ENCODE measurements at places on chromosomes 6 and 20.
A peak's percentile ranks its signal among the peaks of the same experiment; 100 is the strongest.

DNA sequence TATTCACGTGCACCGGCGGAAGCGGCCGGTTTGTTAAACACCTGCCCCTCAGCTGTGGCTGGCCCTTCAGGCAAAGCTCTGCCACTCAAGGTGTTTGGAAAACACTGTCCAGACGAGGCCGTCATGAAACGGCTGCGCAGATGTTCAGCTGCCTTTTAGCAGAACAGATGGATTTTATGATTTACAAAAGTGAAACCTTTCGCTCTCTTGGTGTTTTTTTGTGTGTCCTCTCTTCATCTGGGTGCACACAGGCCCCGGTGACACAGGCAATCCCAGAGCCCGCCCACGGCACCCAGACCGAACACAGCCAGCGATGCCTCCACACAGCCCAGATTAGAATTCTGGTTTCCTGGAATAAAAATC, 397.0 kb downstream of the SMOC2 start:
- no peak for DNase-seq

GRCh38 chr6:51619042-51619799, 468.2 kb downstream of the PKHD1 start:
- DNase-seq, result no peak

GRCh38 chr20:2984956-2985661, 58.3 kb upstream of the GNRH2 start:
- peak; percentile 57 for DNase-seq

- no peak for DNase-seq
Observed at GRCh38 chr6:56992703-56993102, 37.8 kb downstream of the BEND6 start.

DNA sequence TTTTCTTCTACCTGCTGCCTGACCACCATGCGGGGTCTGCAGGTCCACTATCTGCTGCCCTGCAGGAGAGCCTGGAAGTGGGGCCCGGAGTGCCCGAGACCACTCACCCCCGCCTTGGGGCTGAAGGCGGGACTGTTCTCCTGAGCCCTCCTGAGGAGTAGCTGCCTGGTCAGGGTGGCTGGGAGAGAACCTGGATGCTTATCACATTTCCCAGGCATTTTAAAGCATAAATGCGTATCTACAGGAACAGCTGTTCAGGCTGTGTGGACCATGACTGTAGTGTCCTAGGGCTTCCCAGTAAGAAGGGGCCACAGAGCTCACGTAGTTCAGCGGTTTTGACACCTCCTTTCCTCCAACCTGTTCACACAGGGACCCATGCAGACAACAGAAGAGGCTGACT, 123.3 kb downstream of the AGPAT4 start:
- DNase-seq, result no peak

- DNase-seq, result no peak
Observed at GRCh38 chr6:144397141-144397540, 112.0 kb downstream of the UTRN start.

- DNase-seq, result no peak
Observed at GRCh38 chr20:9363673-9364072, 150.7 kb upstream of the LAMP5 start.

- no peak for DNase-seq
Observed at GRCh38 chr6:31094389-31094881, 17.9 kb downstream of the C6orf15 start.

- DNase-seq, result no peak
Observed at GRCh38 chr6:159194421-159194820, 25.2 kb downstream of the FNDC1 start.

- no peak for DNase-seq
Observed at GRCh38 chr20:24382331-24382730, 87.1 kb upstream of the SYNDIG1 start.

DNA sequence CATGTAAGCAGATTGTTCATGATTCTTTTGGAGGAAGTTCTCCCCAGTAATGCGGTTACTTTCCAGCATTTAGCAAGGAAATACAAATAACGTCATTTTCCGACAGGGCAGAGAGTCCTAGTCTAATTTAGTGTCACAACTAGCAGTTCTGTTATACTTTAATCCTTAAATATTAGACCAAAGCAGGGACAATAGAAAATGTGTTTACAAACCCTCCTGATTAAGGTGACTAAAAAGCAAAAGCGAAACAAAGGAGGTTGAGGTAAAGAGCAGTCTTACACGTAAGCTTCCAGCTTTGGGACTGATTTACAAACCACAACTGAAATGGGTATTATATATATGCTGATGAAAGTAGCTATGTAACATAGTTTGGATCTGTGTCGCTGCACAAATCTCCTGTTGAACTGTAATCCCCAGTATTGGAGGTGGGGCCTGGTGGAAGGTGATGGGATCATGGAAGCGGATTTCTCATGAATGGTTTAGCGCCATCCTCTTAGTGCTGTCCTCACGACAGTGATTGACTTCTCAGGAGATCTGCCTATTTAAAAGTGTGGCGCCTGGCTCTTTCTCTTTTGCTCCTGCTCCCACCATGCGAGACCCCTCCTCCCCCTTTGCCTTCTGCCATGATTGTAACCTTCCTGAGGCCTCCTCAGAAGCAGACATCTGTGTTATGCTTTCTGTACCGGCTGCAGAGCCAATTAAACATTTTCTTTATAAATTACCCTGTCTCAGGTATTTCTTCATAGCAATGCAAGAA, 81.9 kb downstream of the PLCB1 start:
- DNase-seq, result no peak

GRCh38 chr6:158018851-158019361, 37.2 kb downstream of the SYNJ2 start:
- DNase-seq, result no peak

- no peak for DNase-seq
Observed at GRCh38 chr6:157503018-157503747, 122.2 kb downstream of the ZDHHC14 start.

GRCh38 chr20:10521068-10521831, 86.1 kb downstream of the SLX4IP start:
- peak; percentile 62 for DNase-seq

- peak; percentile 35 for DNase-seq
Observed at GRCh38 chr6:132962936-132963868, 148.8 kb downstream of the RPS12 start.

DNA sequence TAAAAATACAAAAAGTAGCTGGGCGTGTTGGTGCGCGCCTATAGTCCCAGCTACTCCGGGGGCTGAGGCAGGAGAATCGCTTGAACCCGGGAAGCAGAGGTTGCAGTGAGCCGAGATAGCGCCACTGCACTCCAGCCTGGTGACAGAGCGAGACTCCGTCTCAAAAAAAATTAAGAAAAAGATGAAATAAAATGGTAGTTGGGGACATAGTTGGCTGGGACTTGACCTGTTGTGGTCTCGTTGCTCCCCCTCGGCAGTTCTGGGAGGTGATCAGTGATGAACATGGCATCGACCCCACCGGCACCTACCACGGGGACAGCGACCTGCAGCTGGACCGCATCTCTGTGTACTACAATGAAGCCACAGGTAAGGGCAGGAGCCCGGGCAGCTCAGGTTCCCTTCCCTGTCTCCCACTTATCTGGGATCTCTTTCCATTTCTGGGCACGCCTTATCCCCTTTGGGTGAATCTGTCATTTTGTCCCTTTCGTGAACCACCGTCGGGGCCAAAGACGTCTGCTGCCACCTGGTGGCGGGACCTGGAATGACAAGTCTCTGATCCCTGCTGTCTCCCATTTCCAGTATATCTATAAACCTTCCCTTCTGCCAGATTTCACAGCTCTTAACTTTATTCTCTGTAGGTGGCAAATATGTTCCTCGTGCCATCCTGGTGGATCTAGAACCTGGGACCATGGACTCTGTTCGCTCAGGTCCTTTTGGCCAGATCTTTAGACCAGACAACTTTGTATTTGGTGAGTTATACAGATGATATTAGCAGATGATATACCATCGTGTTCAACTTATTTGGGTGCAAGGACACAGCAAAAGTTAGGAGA, 2.3 kb downstream of the TUBB start:
- DNase-seq, result no peak

GRCh38 chr6:20991910-20992309, 457.7 kb downstream of the CDKAL1 start:
- DNase-seq, result no peak

- DNase-seq, result no peak
Observed at GRCh38 chr6:7264686-7265384, 48.2 kb downstream of the SSR1 start.

DNA sequence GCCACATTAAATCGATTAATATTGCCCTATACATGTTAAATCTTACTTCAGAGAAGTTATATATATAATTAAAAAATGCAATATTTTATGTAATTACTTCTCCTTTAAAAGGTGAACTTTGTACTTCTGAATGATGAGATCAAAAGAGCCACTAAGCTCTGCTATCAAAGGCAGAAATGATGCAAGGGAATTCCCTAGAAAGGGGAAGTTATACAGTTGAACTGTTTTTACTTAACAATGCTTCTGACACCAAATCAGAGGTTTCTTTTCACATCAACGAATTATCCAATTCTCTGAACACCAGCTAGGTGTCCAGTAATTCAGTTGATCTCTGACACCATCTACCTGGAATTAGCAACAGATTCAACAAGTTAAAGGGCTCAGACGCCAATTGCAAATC, 319.9 kb upstream of the TSHZ2 start:
- no peak for DNase-seq

GRCh38 chr6:131761762-131762067, 46.1 kb upstream of the ENPP1 start:
- DNase-seq, result no peak

DNA sequence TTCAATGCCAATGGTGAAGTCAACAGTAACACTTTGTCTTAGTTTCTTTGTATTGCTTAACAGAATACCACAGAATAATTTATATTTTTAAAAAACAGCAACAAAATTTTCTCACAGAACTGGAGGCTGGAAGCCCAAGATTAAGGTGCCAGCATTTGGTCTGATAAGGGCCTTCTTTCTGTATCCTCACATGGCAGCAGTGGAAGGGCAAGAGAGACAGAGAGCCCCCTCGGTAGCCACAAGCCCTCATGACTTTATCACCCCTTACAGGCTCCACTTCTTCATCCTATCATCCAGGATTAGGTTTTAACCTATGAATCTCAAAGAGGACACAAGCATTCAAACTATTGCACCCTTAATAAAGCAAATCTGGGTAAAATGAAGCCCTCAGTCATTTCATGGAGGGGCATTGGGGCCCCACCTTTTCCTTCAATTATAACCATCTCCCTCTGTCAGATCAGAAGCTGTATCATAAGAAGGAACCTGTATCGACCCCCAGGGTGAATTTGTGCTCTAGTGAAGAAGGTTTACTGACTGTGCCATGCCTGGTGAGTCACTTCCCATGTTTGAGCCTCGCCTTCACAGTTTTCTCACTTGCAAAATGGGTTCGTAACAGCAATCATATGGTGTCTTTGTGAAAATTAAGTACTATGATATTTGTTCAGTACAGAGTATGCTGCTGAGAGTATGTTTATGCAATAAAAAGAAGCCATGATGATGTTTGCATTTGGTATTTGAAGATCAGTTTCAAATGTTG, 178.2 kb downstream of the LRFN2 start:
- no peak for DNase-seq

All from kidney epithelial cell (primary cell).